ENCODE measurements at places on chromosomes 13 and 19. TPM values are rescaled to one million over a fixed set of nuclear protein-coding genes. Genes with fewer than 3 reads are reported as not detected.

Gene MEIOSIN
- not detected for total RNA-seq

Gene ZNF470
- total RNA-seq: 5.1 TPM

Gene SCEL
- not detected for total RNA-seq

Gene C19orf53
- total RNA-seq: 290 TPM

Gene CGB8
- not detected for total RNA-seq

Gene ANGPTL4
- total RNA-seq: 256 TPM

Gene PSG1
- not detected for total RNA-seq

Gene TYROBP
- 117 TPM for total RNA-seq

Gene TEX101
- not detected for total RNA-seq

Gene C5AR1
- total RNA-seq: 5.0 TPM

Gene INSL3
- not detected for total RNA-seq

Gene SULT2A1
- total RNA-seq: not detected

Gene GNG7
- 2.6 TPM for total RNA-seq

Gene LCP1
- 20.9 TPM for total RNA-seq

Gene PSG6
- not detected for total RNA-seq

Gene SYCN
- total RNA-seq: 6.0 TPM

Data from tibial nerve (tissue), 4 donors.